ENCODE measurements at places on chromosomes 3 and 15.
A peak's percentile ranks its signal among the peaks of the same experiment; 100 is the strongest.

- no peak for DNase-seq
Measured at GRCh38 chr15:44780608-44781007, 44.3 kb downstream of the TRIM69 start.

- no peak for DNase-seq
Measured at GRCh38 chr15:80536716-80537115, 132.5 kb downstream of the ARNT2 start.

DNA sequence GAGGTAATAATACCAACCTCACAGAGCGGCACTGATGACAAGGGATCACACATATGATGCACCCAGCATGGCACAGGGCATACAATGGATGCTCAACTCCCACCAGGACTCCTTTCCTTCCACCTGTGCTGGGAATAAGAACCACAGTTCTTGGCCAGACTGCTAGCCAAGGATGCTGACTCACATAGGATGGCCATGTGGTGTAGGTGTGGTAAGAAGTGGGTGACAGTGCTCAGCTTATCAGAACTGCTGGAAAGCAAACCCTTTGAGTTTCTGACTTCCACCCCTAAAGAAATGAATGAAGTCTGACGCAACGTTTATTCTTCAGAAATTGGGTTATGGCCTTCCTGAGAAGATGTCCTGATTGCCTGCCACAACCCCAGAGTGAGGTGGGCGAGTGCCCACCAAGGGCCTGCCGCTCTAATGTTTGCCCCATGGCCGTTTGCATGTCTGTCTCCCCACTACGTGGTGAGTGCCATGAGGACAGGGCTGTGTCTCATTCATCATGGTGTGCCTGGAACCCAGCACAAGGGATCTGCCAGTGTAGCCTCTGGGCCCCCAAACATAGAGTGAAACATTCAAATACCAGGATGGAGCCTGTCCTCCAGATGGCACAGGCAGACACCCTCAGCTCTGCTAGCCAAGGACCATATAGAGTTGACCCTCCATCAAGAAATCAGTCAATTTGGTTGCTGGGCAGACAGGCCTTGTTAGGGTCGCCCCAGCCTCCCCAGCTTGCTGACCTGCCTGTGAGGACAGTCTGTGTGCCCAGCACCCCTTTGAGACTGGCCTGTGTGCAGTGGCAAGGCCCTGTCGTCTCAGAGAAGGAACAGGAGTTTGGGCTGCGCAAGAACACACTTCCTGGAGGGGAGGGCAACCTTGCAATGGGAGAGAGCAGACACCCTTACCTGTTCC lies 57.6 kb upstream of the SLCO2A1 start:
- no peak for DNase-seq

DNA sequence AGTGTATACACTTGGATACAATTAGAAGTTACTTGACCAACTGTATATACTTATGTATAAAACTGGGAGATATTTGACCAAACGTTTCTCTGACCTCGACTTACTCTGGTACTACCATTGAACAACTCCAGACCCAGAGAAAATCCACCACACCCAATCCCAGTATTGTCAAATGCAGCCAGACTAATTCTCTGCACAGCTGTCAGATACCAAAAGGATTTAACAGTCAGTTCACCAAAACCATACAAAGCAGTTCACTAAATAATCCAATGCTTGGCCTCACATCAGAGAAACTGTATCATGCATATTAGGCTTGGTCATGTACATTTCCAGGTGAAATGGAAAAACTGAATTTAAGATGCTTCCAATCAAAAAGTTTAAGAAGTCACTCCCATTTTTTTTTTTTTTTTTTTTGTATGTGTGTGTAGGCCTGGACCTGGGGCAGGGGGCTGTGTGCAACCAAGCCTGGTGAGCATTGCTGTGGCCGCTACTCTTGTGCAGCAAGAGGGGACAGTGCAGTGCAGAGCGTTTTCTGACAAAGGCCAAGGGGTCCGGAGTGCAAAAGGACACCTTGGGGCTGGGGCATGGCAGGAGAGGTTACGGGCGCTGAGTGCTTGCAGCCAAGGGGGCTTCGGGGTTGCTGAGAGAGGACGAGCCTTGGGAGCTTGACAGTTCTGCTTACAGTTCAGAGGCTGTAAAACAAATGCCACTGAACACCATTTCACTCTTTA lies 1.4 kb downstream of the TOMM70 start:
- no peak for DNase-seq

DNA sequence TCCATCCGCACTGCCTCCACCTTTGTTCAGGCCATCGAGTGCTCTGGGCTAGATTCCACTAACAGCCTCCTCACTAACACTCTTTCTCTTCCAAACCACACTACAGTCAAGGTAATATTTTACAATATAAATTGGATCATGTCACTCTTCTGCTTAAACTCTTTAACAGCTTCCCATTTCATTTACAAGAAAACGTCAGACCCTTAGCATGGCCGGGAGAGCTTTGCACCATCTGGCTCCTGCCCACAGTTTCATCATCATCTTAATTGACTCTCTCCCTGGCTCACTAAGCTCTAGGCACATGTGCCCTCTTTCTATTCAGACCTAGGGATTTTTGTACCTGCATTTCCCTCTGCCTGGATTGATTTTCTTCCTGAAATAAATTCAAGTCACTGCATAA lies 354.7 kb downstream of the FGF12 start:
- no peak for DNase-seq

DNA sequence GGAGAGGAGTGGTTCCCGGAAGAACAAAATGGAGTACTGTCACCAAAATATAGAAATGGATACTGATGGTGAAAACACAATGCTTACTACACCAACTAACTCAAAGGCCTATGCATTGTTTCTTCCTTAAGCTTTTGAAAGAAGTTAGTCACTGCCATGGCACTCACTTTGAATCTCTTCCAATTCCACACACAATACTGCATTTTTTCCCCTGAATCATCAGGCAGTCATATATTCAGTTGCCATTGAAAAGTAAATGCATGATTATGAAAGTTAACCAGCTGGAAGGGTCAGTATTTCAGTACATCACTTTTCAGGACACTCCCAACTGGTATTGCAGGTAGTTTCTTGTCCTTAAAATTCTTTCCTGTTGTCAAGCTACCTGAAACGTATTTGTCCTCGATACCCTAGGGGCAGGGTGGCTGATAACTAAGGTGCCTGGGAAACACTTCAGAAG lies 9.0 kb upstream of the LRRFIP2 start:
- DNase-seq, result no peak

- peak; percentile 45 for DNase-seq
Measured at GRCh38 chr15:65208647-65209046, 2.6 kb downstream of the CILP start.

GRCh38 chr15:36643551-36643950 lies 64.1 kb downstream of the CDIN1 start:
- no peak for DNase-seq

GRCh38 chr3:124221422-124221821 lies 229.5 kb upstream of the ROPN1 start:
- DNase-seq, result no peak

DNA sequence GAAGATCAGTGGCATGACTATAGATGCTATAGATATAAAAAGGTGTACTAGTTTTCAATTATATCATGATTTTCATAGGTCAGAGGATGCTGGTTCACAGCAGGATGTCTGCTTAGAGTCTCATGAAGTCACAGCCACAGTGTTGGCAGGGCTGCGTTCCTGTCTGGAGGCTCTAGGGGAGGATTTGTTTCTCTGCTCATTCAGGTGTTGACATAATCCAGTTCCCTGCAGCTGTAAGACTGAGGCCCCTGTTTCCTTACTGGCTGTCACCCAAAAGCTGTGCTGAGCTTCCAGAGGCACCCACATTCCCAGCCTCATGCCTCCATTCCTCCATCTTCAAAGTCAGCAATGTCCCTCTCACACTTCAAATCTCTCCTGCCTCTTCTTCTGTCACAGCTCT lies 170.7 kb downstream of the OCA2 start:
- DNase-seq, result no peak

DNA sequence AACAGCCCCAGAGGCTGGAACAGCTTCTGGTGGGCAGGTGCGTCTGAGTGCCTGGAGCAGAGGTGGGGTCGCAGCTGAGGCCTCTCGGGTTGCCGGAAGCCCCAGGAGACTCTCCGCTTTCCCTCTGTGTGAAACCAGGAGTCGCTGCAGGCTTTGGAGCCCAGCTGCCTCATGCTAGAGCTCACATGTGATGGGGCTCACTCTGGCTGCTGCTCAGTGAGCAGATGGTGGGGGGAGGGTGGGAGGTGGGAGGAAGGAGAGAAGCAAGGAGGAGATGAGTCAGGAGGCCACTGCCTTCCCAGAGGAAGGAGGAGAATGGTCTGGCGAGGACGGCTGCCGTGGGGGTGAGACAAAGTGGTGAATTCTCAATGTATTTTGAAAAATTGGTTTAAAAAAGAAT lies 290.1 kb upstream of the CHRNA7 start:
- peak; percentile 17 for DNase-seq

DNA sequence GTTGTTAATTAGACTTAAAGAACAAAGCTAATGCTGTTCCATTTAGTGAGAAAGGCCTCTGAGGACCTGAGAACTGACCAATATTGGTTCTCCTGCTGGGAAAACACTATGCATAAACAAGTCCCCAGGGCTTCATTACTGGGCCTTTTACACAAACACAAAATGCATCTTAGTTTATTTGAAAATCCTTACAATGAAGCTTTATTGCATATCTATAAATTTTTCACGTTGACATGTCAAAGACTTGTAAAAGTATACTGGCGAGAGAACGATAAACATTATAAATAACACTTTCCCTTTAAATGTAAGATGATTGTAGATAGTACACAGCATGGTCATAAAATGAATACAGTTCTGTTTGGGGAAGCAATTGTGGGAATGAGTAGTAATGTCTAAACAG lies 151.7 kb downstream of the ROBO2 start:
- DNase-seq, result peak; percentile 12

DNA sequence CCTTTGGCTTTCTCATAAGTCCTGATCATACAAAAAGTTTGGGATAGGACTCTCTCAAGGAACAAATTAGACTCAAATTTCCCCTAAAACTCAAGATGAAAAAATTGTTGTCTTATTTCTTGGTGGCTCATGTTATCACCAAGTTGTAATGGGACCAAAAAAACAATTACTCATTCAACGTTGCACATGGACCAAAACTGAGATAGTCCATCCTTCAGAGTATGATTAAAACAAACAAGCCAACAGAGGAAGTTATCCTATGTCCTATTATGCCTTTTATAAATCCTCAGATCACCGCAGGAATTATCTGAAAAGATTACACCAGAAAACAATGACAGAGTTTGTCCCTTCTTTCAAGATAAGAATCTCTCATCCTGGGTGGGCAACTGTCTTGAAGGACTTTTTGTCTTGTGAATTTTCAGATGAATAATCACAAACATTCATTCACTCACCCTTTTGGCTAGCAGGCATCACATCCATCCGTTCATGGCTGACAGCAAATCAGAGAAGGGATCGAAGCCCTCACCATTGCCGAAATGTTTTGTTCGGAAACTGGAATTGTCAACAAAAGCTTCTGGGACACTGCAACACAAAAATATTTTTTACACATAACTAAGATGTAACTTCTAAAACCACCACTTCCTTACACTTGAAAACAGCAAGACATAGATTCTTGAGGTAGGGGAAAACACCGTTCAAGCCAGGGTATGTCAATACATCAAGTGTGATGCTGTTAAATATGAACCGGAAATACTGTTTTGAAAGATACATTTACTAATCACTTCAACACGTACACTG lies 90.4 kb downstream of the FOXP1 start:
- DNase-seq, result no peak

DNA sequence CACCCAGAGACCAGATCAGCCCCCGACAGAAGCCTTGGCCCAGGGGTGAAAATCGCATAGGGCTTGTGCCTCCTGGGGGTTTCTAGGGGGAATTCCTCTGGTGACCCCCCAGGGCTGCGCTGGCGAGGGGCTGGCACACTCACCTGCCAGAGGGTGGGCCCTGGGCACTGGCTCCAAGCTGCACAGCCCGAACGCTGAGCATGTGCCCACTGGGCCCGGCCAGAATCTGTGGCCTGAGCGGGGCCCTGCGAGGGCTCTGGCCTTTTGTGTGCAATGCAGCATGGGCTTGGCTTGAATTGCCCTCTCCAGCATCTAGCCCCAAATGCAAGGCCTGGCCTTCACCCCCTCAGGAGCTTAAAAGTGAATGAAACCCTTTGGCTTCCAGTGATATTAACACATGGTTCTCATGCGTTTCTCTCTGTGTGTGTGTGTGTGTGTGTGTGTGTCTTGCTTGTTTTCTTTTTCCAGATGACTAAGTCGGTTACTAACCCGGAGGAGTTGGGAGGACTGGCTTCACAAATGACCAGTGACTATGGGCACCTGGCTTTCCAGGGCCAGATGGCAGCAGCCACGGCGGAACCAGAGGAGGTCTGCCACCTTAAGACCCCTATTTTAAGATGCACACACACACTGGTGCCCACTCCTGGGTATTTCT lies 259.1 kb upstream of the TPM1 start:
- peak; percentile 64 for DNase-seq

GRCh38 chr3:23217872-23218554 lies 14.9 kb downstream of the UBE2E2 start:
- no peak for DNase-seq

DNA sequence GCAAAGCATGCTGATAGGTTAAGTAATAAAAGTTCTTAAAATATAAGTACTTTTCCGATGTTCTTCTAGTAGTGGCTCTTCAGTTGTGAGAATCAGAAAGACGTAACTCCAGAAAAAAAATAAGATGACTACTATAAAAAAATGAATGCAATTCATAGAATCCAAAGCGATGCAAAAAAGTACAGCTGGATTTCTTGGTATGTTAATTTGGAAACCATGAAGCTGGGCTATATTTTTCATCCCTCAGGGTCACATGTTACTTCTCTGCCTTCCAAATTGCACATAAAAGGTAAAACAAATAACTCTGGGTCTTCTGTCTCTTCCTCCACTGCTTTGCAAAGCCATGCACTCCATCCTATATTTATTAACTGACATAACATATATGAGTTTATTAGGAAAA lies 843.9 kb upstream of the DPPA4 start:
- DNase-seq, result no peak

GRCh38 chr3:107208100-107208499 lies 169.1 kb upstream of the CCDC54 start:
- peak; percentile 95 for DNase-seq
